Upper lobe of right lung (tissue), 1 donor: ENCODE measurements at places on chromosomes 16 and 17.
A peak's percentile ranks its signal among the peaks of the same experiment; 100 is the strongest.

DNA sequence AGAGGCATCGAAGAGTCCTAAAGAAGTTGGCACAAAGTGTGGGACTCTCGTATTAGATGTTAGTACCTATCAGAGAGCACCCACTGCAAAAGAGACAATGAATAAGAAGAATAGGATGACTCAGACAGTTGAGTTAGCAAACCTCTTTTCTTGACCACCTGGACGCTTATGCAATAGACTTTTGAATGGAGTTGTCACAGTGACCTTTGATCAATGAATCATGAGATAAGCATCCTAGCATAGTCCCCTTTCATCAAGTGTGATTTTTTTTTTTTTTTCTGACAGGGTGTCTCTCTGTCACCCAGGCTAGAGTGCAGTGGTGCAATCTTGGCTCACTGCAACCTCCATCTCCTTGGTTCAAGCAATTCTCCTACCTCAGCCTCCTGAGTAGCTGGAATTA, 1417.9 kb upstream of the GOT2 start:
- DNase-seq, result no peak

GRCh38 chr17:37068266-37068665, 119.5 kb downstream of the AATF start:
- no peak for DNase-seq

DNA sequence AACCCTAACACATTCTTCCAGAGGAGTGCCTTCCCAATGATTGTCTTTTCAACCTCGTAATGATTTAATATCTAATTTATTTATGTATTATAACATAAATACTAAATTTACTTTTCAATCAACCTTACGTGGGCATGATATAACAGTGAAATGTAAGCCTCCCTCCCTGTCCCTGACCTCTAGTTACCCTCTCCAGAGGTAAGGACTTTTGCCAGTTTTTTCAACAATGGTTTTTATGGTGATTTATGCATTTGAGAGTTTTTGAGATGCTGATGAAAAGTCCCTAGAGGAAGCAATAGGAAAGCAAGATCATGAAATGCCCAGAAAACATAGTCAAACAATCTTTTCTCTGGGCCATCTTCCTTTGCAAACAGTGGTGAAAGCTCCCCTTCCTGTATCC, 35.2 kb upstream of the PLLP start:
- no peak for DNase-seq

DNA sequence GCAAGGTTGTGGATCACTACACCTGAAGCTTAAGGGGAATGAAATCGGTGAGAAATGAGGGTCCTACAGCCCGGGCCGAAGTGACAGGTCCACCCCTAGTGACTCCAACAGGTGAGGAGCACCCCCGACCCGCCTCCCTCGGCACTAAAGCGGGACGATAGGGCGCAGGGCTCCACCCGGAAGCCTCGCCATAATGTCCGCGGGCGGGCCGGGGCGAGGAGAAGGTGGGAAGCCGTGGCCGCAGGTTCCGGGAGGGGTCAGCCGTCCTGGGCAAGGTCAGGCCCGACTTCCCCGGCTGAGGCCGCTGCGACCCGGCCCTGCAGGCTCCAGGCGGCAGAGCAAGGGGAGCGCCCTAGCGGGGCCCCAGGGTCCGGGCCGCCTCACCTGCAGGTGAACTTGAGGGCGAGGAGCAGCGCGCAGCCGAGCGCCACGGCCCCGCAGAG, 543 bp downstream of the TXNDC11 start:
- peak; percentile 85 for DNase-seq

GRCh38 chr16:57756424-57757325, 21.1 kb downstream of the KATNB1 start:
- no peak for DNase-seq
